ENCODE measurements at places on chromosomes 1 and 21.

DNA sequence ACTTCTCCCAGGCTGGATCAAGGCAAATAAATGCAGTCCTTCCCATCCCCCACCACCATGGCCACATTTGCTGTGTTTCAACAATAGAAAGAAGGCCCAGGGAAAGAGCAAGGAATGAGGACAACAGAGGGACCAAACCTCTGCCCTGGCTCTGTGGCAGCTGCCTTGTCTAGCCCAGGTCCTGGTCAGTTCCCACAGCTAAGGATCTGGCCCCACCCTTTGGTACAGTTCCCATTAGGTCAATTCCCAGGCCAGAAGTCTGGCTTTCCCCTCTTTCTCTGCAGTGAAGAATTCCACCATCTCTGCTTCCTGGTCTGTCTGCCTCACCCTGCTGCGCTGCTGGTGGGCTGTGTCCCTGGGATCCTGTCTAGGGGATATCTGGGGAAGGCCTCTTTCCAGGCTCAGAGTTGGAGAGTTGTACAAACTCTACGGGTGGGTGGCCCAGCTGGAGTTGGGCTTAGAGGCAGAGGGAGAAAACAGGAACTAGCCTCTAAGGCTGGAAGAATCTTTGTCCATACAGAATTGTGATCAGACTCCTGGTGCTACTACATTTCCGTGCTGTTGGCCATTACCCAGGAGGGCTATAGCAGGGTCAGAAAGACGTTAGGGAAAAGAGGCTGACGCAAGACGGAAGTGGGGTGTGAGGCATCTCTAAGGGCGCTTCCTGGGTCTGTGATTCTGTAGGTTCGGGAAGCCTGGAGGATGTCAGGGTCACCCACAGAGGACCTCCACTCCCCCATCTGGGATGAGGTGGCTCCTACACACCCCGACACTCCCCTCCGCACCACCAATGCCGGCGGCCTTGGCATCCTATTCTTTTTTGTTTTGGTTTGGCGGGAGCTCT, 953 bp upstream of the NDUFS2 start:
- DNase-seq: no peak

DNA sequence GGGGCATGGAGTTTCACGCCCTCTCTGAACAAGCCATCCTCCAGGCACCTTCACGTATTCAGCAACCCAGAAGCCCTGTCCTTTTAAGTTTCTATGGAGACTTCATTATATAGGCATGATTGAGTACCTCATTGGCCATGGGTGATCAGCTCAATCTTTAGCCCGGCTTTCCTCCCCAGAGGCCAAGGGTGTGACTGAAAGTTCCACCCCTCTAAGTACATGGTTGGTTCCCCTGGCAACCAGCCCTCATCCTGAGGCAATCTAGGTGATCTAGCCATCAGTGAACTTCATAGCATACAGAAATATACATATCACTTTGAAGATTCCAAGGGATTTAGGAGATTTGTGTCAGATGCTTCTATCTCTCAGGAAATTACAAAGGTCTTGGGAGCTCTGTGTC, 21.3 kb upstream of the DHX9 start:
- no peak for DNase-seq

DNA sequence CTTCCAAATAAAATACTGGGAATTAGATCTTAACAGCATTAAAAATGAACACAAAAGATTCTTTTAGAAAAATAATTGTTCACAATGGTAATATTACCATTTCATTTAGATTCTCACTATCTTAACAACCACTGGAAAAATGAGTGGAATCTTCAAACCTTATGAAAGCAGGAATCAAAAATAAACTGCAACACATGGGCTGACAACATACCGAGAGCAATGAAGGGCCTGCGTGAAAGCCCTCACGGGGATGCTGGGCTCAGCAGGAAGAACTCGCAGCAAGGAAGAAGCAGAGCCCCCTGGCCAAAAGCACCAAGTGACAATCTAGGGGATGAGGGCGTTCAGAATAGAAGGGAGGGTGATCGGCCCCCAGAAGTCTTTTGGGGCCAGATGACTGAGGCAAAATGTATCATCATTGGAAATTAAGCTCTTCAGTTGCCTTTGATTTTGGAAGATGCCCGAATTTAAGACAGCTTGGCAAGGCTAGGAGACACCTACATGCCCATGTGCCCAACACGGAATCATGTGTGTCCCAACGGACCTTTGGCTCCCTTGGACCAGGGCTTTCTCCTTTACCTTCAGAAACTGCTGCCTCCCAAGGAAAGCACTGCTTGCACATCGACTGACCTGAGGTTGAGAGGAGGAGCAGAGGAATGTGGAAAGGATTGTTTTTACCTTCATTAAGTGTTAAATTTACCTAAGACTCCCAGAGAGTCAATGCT, 103.9 kb downstream of the TGFBR3 start:
- no peak for DNase-seq

DNA sequence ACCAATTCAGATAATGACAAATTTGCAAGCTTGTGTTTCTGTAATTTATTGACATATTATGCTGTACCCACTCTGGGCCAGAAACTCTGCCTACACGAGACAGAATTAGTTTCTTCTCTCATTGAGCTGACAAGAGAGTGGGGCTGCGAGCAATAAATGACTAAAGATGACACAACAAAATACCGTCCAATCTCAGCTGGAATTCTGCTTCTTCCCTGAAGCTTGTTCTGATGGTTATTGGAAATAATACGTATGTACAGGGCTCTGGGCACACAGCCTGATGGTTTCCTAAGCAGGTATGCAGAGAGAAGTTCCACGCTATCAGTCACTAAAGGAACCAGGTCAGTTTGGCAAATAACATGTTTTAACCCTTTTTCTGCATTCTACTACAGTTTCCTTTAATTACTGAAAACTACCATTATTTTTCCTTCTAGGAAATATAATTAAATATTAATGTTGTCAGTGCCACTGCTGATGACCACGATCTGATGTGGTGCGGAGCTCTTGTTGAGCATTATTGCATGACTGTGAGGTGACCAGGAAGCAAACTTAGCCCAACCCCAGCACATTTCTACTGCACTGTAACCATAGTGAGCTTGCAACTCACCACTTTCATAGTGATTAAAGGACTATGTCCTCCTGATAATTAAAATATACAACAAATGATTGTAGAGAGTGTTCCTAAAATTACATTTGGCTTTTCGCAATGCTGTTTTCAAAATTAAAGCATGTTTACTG, 221.4 kb upstream of the L1TD1 start:
- no peak for DNase-seq

DNA sequence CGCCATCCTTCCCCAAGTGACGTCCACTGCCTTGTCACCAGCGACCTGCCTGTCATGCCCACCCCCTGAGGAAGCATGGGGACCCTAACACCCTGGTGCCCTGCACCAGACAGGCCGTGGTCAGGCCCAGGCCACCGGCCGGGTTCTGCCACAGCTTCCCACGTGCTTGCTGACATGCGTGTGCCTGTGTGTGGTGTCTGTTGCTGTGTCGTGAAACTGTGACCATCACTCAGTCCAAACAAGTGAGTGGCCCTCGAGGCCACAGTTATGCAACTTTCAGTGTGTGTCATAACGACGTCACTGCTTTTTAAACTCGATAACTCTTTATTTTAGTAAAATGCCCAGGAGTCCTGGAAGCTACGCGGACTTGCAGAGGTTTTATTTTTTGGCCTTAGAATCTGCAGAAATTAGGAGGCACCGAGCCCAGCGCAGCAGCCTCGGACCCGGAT, 8.5 kb upstream of the CTRC start:
- no peak for DNase-seq

- DNase-seq: no peak
These were observed 170.6 kb upstream of the C21orf91 start for GRCh38 chr21:17989780-17990179.

- DNase-seq: no peak
These were observed 128.2 kb downstream of the ATG4C start for GRCh38 chr1:62912028-62912638.

GRCh38 chr1:227357927-227358302, 39.6 kb upstream of the CDC42BPA start:
- DNase-seq: no peak
